ENCODE measurements at places on chromosomes 11 and 22.

GRCh38 chr11:123796226-123796625 lies 9.9 kb downstream of the OR6M1 start:
- no peak for DNase-seq

DNA sequence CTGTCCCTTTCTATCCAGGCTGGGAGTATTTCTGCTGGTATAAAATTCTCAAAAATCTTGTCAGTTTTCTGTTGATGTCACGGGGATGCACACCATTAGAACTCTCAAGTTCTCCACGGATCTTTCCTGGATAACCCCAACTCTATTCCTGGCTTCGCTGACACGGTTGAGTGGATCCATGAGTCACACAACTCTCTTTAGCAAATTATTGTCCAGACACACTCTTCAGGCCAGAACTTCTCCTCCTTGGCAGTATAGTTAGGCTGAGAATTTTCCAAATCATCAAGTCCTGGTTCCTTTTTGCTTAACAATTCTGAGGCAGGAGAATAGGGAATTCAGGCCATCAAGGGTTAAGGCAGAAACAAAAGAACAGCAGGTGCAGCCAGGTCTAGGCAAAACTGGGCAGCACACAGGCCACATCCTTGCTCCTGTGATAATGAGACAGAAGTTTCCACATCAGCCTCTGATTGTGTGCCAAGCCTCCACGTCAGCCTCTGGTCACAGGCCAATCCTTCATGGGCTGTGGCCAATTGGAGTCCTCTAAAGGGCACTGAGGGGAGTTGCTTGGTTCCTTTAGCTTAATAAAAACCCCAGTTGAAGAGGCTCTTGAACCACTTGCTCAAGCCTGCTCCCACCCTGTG lies 5.7 kb upstream of the ACAT1 start:
- peak; percentile 79 for DNase-seq

DNA sequence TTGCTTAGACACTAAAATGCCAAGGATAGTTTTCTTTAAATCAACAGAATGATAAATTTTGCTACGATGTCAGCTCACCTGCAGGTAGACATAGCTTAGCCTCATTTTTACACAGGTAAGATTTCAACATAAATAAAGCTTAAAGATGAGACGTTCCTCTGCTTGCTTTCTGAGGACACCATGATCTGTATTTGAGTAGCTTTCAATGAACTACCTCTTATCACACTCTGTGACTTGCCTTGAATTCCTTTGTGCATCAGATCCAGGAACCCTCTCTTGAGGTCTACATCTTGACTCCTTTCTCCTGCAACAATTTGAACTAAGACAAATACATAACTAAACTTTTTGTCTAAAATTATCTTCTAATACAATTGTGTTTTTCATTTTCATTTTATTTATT lies 26.1 kb upstream of the OR8I2 start:
- DNase-seq: no peak

GRCh38 chr11:79440571-79441460 lies at the start of gene TENM4:
Gene TENM4, minus strand, starts transcription at chr11:79441030. Its CDS starts 371,086 bp downstream, at chr11:79069944.
- DNase-seq: peak; percentile 91

DNA sequence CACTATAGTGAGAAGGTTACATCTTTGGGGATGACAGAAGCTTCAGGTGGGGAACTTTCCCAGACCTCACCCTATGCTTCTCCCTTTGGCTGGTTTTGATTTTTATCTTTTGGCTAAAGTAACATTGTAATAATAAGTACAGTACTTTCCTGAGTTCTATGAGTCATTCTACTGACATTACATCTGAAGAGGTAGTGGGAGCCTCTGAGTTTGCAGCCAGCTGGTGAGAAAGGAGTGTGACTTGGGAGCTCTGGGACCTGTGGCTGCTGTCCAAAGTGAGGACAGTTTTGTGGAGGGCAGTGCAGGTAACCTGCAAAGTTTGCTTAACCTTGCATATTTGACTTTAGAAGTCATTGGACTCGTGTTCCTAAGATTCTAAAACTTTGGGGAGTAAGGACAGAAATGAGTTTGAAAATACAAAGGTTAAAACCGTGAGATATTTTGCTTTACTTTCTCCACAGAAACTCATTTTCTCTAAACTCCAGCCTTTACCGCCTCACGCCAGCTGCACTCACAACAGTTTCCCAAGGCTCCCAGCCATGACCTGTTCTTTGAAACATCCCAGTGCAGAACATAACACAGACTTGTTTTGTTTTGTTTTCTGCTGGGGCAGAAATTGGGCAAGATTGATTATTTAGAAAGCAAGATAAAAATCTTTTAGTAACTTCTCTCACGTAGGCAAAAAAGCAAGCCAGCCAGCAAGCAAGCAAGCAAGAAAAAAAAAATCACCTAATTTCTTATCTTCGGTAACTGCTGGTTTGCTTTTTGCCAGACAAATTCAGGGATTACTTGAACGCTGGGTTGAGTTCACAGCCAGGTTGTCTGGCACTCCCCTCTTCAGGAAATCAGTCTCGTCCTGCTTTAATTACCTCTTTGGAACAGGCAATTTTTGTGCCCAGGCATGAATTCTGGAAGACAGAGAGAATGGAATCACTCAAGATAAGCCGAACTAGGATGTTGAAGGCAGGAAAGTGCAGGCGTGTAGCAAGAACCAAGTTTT lies 478.3 kb upstream of the ISX start:
- no peak for DNase-seq

DNA sequence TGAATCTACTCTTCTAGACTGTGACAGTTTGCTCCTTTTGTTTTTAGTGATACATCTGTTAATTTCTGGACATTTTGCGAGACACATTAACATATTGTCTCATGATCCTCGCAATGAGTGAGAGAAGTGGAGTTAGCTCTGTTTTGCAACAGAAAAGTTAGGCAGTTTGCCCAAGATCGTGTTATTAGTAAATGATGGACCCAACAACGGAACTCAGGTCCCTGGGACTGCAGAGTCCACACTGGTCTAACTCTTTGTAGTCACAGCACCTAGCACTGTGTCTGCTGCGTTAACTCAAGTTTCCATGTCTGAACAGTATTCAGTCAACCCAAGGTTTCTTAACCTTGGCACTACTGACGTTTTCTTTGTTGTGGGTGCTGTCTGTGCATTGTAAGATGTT lies 3.2 kb downstream of the DEPDC7 start:
- DNase-seq: no peak

DNA sequence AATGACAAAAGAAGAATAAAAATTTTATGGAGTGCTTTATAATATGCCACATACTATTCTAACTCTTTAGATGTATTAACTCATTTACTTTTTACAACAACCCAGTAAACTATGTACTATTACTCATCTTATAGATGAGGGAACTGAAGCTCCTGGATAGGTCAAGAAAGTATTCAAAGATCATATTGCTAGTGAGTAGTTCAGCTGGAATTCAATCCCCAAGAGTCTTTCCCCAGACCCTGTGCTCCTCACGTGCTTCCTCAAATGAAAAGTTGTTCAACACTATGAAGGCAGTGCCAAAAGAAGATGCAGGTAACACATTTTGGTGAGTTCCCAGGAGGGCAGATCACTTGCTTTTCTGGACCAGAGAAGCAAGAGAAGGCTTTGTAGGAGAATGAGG lies 46.8 kb downstream of the BTG4 start:
- peak; percentile 78 for DNase-seq

DNA sequence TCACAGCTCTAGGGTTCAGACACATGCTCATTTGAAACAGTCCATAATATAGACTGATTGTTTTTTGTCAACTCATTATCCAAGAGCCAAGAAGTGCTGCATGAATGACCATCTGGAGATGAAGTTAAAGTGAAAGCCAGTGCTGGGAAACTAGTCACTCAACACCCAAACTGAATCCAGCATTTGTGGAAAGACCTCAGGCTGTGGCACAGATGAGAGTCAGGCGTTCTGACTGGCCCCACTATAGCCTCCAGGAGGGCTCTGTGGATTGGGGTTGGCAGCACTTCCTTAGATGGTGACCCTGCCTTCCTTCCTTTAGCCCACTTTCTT lies 2.1 kb downstream of the FEZ1 start:
- peak; percentile 2 for DNase-seq

- DNase-seq: peak; percentile 95
Measured at GRCh38 chr11:45662665-45663485, 2.5 kb downstream of the CHST1 start.

- DNase-seq: peak; percentile 69
Measured at GRCh38 chr11:124946735-124947141, 7.3 kb upstream of the CCDC15 start.

GRCh38 chr11:71164186-71164585 lies 88.2 kb downstream of the SHANK2 start:
- no peak for DNase-seq

DNA sequence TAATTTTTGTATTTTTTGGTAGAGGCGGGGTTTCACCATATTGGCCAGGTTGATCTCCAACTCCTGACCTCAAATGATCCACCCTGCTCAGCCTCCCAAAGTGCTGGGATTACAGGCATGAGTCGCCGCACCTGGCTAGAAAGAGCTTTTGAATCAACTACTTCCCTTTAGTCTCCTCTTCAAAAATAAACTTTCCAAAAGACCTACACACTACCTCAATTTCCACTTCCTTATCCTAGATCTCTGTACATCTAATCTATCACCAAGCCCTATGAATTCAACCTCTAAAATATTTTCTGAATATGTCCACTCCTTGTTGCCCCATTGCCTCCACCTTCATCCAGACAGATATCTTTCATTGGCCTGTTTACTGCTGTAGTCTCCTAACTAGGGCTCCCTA lies 13.1 kb upstream of the DDX6 start:
- no peak for DNase-seq

GRCh38 chr22:45314786-45315185 lies 5.1 kb downstream of the FAM118A start:
- DNase-seq: no peak

- no peak for DNase-seq
Measured at GRCh38 chr11:32374261-32374711, 61.1 kb downstream of the WT1 start.

Measured in fibroblast of upper back skin (primary cell).